ENCODE measurements at places on chromosomes 5 and 9.

GRCh38 chr5:172713113-172713808 lies 57.7 kb downstream of the DUSP1 start:
- peak; percentile 71 for DNase-seq

DNA sequence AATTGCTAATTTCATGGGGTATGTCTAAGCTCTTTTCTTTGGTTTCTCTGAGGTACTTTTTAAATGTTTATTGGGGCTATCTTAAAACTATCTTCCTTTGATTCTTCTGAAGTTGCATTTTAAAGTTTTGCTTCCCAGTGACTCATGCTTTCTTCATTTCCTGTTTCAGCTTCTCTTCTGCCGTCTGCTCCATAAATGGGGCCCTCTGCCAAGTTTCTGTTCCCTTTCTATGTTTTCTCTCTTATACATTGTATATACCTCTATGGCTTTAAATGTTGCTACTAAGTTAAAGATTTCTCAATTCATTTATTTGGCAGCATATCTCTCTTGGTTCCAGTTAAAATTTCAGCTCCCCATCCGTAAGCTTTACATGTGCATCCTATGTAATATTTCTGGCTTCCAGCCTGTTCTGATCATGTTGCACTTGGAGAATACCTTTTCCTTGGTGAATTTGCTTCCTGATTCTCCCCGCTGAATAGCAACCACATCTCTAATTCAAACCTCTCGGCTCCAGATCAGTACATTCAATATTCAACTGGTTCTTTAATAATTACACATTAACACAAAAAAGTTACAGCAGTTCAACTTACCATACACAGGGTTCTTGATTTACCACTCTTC lies 125.3 kb downstream of the ST8SIA4 start:
- DNase-seq = no peak

GRCh38 chr5:8686707-8687106 lies 817.8 kb downstream of the MTRR start:
- DNase-seq = peak; percentile 69

GRCh38 chr9:88745276-88746001 lies 210.5 kb downstream of the NXNL2 start:
- DNase-seq = no peak

- DNase-seq = no peak
These were observed 41.8 kb upstream of the NFIL3 start for GRCh38 chr9:91465420-91465819.

DNA sequence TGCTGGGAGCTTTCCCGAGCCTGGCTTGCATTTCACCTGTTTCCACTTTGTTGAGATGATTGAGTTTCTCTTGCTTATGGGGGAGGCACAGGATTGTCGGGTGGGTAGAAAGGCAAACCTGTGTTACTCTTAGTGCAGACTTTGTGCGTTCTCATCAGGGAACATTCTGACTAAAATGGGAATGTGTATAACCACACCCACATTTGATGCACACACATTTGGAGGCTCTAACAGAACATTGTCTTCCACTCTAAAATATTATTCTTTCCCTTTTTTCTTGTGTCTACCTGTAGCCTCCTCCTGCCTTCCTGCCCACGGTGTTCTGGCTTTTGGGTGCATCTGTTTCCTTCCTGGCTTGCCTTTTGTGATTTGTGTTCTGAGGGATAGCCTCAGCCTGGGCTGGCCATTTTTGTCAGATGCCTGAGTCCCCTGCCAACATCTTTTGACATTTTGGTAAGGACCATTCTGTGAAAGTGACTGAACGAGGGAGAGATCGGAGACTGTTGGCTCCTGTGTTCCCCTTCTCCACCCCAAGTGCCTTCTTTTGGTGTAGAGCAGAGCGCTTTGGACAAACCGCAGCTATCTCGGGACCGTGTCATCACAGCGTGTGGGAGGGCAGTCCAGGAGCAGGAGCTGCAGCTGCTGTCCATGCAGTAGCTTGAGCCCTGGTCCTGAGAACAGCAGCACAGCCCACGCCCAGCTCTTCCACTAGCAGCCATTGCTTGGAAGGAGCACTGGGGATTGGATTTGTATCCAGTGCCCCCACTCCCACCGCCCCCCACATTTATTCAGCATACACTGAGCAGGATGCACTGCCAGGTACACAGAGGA lies 101.4 kb downstream of the ARHGAP26 start:
- DNase-seq = no peak

GRCh38 chr5:83428126-83428525 lies 43.4 kb upstream of the VCAN start:
- DNase-seq = no peak

GRCh38 chr5:135213466-135214239 lies 179.6 kb upstream of the PITX1 start:
- peak; percentile 49 for DNase-seq

DNA sequence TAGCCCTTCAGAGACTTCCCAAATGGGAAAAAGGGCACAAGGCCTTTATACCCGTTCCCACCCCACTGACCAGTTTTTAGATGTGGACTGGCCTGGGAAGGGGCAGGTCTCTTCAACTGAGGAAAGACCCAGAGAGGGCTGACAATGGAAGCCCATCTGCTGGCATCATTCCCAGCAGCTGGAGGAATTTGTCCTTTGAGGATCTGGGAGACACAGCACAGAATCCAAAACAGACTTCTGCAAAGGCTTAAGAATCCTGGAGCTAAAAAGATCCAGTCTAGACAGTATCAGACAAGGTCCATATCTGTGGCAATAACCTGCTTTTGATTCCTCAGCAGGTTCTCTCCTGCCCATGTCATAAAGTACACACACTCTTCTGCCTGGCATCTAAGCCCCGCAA lies 329.2 kb downstream of the TMEM167A start:
- DNase-seq = no peak

DNA sequence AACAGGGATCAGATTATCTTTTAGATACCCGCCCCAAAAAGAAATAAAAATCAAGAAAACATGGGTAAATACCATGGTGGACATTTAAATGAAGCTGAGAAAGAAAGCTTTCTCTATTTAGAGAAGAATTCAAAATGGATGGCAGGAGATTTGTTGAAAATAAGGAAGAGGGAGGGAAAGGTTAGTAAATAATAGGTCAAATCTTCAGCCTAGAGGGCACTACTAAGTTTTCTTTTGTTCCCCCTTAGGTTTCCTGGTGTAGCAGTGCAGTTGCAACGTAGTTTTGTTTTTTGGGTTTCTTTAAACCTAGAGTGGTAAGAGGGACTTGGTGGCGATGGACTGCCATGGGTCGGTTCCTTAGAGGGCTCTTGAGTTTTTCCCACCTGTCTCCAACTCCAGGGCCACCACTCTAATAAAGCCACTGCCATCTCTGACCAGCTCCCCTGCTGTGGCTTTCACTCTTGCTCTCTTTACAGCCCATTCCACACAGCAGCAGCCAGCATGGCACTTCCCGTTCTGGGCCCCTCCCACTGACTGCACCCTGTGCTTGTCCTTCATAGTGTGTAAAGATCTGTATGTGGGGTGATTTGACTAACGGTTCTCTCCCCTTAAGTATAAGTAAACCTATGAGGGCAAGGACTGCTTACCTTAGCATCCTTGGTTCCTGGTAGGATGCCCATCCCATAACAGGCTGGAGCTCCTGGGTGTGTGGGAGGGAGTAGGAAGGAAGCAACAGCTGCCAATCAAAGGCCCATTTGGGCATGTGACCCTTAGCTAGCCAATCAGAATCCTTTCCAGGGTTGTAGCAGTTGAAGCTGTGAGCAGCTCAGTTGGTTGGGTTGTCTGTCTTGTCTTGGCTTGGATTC lies 118.3 kb downstream of the SLC1A3 start:
- DNase-seq = peak; percentile 9

- DNase-seq = no peak
These were observed 24.1 kb downstream of the RANBP3L start for GRCh38 chr5:36277521-36278176.

- no peak for DNase-seq
These were observed 52.4 kb downstream of the DMXL1 start for GRCh38 chr5:119123280-119123679.

DNA sequence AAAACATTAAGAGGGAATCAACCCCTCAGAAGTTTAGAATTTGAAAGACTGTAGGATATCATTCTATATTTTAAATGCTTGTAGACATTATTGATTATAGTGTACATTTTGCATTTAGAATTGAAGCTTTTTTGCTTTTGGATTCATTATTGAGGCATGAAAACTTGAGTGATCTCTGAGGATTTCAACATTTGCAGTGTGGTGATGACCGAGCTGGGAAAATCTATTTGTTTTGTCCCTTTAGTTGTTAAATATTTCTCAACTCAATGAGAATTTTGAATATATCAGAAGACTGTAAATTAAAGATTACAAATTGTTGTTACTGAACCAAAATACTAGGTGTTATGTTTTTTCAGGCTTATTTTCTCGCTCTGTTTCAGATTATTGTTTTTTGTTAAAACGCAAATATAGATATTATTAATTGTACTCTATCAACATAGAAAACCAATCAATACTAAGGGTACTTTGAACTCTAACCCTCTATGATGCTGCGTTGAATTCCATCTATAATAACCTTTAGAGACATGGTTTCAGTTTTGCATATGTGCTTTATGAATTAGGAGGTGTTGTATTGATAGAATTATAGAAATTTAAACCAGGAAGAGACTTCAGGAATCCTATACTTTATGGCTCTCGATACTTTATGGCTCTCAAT lies 19.3 kb upstream of the DMRTA1 start:
- DNase-seq = no peak

- DNase-seq = no peak
These were observed 12.3 kb downstream of the FCN2 start for GRCh38 chr9:134892820-134893420.

- DNase-seq = peak; percentile 26
These were observed 2403.7 kb upstream of the C9orf72 start for GRCh38 chr9:29976981-29977380.

- DNase-seq = no peak
These were observed 274.5 kb downstream of the MAST4 start for GRCh38 chr5:66870708-66871107.

DNA sequence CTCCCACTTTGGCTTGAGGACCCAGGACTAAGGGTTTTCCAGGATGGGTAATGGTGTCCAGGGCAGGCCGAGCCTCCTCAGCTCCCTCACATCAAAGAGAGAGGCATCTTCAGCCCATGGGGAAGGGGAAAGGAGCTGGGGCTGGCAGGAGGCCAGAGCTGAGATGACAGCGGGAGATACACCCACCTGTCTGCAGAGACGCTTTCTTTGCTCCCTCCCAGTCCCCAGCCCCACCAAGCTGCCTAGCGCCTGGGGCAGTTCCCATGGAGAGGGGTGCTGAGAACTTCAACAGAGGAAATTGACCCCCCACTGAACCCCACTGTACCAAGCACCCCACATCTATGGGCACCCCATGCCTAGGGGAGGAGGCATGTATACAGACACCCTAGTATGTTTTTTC lies 10.6 kb downstream of the PCDH1 start:
- DNase-seq = peak; percentile 33

DNA sequence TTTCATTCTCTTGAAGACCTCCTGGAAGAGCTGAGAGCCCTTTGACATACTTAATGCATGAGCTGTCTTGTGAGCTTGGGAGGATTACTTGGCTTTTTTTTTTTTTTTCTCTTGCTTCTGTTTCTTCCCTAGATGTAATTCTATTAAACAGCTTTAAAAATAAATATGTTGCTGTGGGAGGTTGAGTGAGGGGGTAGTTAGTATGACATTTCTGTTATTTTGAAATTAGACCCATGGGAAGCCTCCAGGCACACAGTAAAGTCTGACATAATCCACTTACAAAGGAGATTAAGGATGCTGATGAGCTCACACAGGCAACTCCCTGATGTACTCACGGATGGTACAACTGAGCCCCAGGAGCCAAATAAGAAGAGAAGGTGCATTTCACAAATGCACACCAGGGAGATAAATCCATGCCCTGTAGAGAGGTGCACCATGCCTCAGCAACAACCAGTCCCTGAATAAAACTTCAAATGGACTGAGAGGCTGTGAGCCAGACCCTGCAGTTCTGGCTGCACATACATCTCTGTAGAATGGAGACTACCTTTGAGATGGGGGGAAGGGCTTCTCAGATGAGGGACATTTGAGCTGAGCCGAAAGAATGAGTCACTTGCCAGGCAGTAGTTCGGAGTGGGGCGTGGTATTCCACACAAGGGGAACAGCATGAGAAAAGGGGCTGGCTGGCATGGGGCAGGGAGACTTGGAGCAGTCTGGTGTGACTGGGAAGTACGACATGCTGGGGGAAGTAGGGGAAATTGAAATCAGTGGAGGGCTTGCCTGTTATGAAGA lies 68.7 kb downstream of the ACTL7B start:
- DNase-seq = peak; percentile 31

GRCh38 chr5:180844432-180844831 lies 16.6 kb downstream of the ZFP62 start:
- DNase-seq = peak; percentile 5

GRCh38 chr5:97118261-97119006 lies 24.0 kb downstream of the LIX1 start:
- DNase-seq = no peak

GRCh38 chr5:170464280-170465127 lies 39.3 kb upstream of the KCNIP1 start:
- DNase-seq = no peak

- no peak for DNase-seq
These were observed 11.1 kb downstream of the VAV2 start for GRCh38 chr9:133980864-133981588.

DNA sequence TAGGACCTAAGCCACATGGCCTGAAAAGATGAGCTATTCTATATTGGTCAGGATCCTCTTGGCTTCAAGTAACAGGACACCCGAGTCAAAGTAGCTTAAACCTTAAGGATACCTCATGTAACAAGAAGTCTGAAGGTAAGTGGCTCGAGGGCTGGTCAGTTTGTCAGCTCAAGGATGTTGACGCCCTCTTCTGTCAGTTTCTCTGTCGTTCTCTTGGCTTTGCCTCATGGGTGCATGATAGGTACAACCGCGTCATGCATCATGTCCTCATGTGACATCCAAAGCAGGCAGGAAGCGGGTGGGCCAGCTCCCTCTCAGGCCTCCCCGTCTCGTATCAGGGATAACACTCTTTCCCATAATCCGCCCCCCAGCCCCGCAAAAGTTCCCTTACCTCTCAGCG lies 22.1 kb upstream of the TCERG1 start:
- peak; percentile 34 for DNase-seq

GRCh38 chr9:2390028-2390427 lies 231.6 kb upstream of the VLDLR start:
- DNase-seq = no peak

DNA sequence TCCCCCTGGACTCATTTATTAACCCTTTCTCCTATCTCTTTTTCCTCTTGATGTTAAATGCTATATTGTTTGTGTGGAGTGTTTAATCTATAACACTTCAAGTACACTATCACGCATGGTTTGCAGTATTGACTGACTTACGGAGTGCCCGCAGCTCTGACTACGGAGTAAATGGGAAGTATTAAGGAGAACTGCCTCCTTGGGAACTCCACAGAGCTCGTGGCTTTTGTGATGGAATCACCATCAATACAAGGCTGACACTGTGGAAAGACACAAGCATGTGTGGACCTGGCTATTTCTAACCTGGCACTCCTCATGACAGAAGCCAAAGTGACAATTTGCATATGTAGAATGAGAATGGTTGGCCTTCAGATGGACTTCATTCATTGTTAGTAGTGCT lies 66.2 kb downstream of the SFXN1 start:
- no peak for DNase-seq

DNA sequence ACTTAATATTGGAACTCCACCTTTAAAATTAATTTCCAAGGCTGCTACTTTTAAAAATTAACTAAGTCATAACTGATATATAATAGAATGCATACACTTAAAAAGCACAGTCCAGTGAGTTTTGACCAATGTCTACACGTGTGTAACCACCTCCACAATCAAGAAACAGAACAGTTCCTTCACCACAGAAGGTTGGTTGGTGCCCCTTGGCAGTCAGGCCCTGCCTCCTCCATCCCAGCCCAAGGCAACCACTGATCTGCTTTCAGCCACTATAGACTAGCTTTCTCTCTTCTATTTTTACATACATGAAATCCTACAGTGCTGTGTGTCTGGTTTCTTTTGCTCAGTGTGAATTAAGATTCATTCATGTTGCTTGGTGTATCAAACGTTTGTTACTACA lies 215.2 kb downstream of the CRB2 start:
- no peak for DNase-seq
